ENCODE measurements at places on chromosomes 2 and 18.

GRCh38 chr2:134268265-134268664, 14.4 kb downstream of the MGAT5 start:
- DNase-seq, result no peak

- no peak for DNase-seq
These were observed 45.1 kb downstream of the LBH start for GRCh38 chr2:30276455-30276911.

- DNase-seq, result no peak
These were observed 28.2 kb upstream of the EPAS1 start for GRCh38 chr2:46269001-46269400.

DNA sequence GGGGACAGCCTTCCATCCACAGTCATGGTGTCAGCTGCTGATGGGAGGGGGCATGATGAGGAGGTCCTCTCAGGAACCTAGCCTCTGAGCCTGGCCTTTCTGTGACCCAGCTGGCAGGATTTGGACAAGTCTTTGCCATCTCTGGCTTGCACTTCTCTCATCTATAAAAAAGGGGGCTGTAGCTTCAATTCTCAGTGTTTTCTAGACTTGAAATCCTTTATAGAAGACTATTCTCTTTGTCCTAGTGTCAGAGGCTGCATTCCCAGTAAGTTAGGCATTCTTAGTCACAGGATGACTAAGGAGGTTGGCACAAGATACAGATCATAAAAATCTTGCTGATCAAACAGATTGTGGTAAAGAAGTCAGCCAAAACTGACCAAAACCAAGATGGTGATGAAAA, 958.5 kb downstream of the CNTNAP5 start:
- DNase-seq, result no peak

DNA sequence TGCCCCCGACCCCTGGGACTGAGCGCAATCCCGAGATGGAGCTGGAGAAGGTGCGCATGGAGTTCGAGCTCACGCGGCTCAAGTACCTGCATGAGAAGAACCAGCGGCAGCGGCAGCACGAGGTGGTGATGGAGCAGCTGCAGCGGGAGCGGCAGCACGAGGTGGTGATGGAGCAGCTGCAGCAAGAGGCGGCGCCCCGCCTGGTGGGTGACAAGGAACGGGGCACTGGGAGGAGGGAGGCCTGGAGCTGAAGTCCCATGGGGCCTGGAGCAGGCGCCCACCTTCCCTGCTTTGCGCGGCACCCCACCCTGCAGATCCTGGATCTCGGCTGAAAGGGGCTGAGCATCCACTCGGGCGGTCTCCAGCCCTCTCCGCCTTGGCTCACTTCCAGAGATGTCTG, 1.2 kb downstream of the TMEM247 start:
- no peak for DNase-seq

- no peak for DNase-seq
These were observed 23.6 kb upstream of the OTOS start for GRCh38 chr2:240163844-240164574.

DNA sequence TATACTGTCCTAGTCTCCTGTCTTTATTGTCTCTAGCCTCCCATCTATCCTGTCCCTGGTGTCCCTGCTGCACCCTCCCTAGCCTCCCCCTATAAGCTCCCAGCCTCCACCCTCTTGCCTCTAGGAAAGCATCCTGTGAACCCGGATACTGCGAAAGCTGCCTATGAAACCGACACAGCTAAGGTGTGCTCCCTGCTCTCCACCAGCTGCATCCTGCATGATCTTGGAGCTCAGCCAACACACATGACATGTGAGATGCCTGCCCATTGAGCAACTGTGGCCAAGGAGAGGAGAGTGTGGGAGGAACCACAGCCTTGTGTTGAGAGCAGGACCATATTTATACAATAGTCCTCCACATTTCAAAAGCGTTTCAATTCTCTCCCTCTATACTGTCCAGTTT, 187.1 kb downstream of the ZBTB7C start:
- DNase-seq, result no peak

GRCh38 chr2:10432311-10433181, 15.6 kb downstream of the ODC1 start:
- DNase-seq, result no peak

- DNase-seq, result no peak
These were observed 125.2 kb upstream of the TFPI start for GRCh38 chr2:187679454-187679853.

GRCh38 chr2:222504191-222504590, 79.8 kb downstream of the SGPP2 start:
- no peak for DNase-seq

GRCh38 chr18:48325115-48325665, 84.0 kb downstream of the ZBTB7C start:
- no peak for DNase-seq

- DNase-seq, result no peak
These were observed 197 bp downstream of the GDF7 start for GRCh38 chr2:20667151-20667530.

DNA sequence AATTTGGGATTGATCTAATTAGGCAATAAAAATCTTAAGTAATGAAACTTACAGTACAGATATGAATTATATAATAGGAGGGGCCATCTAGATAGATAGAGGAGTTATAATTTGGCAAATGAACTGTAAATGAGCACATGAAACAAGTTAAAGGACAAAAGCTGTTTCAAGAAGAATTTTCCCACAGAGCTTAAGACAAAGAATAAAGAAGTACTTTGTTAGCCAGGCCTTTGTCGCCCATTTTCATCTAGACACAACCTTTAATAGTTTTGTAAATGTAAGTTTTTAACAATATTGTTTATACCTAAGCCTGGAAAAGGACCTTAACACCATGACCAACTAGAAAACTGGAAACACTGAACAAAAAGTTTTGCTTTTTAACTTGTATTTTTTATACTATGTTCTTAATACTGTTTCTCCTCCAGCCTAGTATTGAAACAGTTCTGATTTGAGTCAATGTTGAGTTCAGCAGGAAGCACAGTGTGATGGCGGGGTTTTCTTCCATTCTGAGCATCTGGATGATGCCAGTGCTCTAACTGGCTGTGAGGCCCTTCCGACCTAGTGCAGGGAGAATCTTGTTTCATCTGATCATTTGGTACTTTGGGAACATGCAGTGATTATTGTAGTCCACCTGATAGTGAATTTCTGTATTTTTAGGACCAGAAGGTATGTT, 37.6 kb downstream of the FARP2 start:
- DNase-seq, result no peak

DNA sequence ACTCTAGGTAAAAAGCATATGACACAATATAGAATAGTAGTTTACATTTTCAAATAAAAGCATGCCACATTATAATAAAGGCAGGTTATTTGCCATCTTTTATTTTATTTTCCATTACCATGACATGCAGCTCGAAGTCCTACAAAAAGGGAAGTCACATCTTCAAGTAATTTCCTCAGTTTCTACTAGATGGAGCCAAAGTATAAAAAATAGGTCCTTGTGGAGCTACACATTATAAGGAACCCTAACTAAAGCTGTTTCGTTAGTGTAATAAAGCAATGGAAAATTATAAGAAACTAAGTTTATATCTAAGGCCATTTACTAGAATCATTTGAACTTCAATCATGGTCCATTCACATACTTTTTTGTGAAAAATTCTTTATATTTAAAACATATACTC, 674.5 kb downstream of the KCNJ3 start:
- DNase-seq, result no peak

GRCh38 chr2:135208016-135208415, 155.9 kb downstream of the RAB3GAP1 start:
- no peak for DNase-seq

GRCh38 chr2:236874866-236875481, 210.7 kb upstream of the COPS8 start:
- DNase-seq, result no peak

GRCh38 chr2:162581959-162582798, 238.2 kb downstream of the GCA start:
- DNase-seq, result no peak

DNA sequence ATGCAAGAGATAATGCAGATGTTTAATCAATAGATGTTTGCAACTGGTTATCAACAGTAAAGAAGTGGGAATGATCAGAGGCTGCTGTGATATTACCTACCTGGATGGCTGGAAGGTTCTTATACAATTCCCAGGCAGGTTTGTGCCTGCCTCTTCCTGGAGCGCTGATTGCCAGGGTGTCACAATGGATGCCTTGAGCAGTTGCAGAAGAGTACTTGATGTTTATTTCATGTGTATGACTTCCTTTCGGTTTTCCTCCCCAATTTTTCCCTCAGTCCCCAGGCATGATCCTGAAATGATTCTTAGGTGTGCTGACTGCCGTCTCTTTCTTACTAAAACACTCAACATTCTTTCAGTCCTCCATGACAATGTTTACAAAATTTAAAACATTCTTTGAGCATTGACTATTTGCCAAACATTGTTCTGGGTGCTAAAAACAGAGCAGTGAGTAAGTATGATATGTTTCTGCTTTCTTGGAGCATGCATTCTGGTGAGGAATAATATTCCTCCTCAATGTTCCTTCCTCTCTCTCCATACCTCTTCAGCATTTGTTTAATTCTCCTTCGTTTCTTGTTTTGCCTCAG, 416.6 kb upstream of the TRIB2 start:
- DNase-seq, result no peak

DNA sequence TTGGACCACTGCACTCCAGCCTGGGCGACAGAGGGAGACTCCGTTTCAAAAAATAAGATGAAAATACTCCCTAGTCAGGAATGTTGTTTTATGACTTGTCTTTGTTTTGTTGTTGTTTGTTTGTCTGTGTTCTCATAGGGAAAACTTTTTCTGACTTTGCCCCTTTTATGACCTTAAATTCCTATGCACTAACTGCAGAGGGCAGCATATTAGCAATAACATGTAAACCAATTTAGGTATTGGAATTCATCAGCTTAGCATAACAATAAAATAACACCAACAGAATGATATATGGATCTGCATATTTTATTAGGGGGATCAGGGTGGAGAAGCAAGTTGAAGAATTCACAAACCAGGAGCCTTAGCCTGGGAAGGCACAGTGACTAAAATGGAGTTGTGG, 631.5 kb downstream of the SUCLG1 start:
- no peak for DNase-seq

- no peak for DNase-seq
These were observed 22.9 kb upstream of the CYTIP start for GRCh38 chr2:157466764-157467163.

DNA sequence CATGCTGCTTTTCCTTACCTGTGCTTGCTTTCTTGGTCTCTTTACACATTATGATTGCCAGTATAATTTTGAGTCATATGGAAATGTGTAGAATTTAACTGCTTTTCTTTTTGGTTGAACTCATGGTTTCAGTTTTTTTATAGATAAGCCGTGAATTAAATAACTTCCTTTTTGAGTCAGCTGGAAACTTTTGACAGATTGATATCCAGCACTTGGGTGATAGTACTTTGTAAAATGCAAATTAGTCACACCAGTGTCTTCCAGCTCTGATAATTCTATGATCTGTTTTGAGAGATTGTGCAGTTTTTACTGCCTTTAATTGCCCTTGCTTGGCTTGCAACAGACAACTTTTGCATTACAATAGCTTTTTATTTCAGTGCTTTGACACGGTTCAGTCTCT, 86.4 kb downstream of the NCOA1 start:
- no peak for DNase-seq

GRCh38 chr2:111946294-111947114, 48.1 kb downstream of the MERTK start:
- no peak for DNase-seq

DNA sequence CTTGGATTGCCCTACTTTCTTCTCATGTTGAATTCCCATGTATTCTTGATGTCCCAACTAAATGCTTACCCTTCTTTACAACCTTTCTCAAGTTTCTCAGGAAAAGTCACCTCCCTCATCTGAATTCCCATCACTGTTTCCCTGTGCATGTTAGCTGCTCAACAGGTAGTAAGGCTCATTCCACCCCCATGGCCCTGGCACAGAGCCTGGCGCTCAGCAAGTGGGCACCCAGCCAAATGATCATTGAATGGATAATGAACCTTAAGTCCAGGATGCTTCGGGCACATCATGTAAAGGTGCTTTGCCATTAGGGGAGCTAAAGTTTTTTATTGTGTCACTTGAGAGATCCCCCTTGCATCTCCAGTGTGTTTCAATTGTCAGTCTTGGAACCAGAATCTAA, 124.0 kb downstream of the PKP4 start:
- DNase-seq, result no peak

- no peak for DNase-seq
These were observed 82.0 kb downstream of the MREG start for GRCh38 chr2:215931256-215931903.

DNA sequence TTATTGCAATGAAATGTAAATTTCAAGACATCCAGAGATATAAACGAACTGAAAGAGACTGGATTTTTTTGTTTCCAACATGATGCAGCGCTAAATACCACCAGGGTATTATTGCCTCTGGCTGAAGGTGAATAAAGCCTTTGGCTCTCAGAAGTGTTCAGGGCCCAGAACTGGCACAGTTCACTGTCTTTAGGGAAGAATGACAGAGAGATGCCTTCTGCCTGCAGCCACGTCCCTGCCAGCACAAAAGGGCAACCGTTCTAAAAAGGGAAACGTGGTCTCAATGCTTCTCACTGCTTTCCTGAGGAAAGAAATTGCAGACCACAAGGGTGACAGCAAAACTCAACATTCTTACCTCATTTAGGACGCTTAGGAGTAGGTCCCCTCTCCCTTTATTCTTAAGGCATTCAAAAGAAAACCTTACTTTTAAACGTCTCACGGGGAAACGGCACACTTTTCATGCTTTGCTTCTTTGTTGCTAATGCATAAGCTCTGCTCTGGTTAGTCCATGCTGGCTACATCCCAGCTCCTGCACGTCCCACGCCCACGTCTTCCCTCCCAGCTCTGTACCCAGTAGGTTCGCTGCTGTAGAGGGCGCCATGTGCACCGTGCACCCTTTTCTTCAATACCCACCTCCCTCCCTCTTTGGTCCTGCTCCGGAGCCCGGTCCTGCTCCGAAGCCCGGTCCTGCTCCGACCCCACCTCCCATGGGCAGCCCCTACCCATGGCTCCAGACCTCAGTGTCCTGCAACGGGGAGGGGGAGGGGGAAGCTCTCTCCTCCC, 171.0 kb downstream of the HRH4 start:
- DNase-seq, result no peak

- no peak for DNase-seq
These were observed 84.9 kb downstream of the MAPK4 start for GRCh38 chr18:50644807-50645206.

- no peak for DNase-seq
These were observed 26.6 kb downstream of the POLE4 start for GRCh38 chr2:74984947-74985637.

GRCh38 chr2:213281156-213281555, 3.1 kb upstream of the SPAG16 start:
- DNase-seq, result no peak

- DNase-seq, result no peak
These were observed 1388.8 kb downstream of the DSC3 start for GRCh38 chr18:29653671-29654215.
